ENCODE measurements at places on chromosomes 12 and 14. TPM values are rescaled to one million over a fixed set of nuclear protein-coding genes. Genes with fewer than 3 reads are reported as not detected.

The ENDOU gene
- not detected for total RNA-seq

The ARG2 gene
- 1.8 TPM for total RNA-seq

The KCNMB4 gene
- 0.20 TPM for total RNA-seq

The PRH2 gene
- total RNA-seq: not detected

The DIO2 gene
- total RNA-seq: 1.8 TPM

The SPATA7 gene
- total RNA-seq: 3.9 TPM

The DDX23 gene
- 84.0 TPM for total RNA-seq

The ZNF839 gene
- 6.6 TPM for total RNA-seq

The ADGRD1 gene
- total RNA-seq: 0.56 TPM

The NGB gene
- not detected for total RNA-seq

The OLR1 gene
- 0.67 TPM for total RNA-seq

The RASAL1 gene
- total RNA-seq: 0.27 TPM

The LRRIQ1 gene
- total RNA-seq: 1.0 TPM

The TSHR gene
- total RNA-seq: not detected

The ADAM21 gene
- 0.08 TPM for total RNA-seq

The OTOGL gene
- total RNA-seq: not detected

The TAS2R7 gene
- not detected for total RNA-seq

The ZNF384 gene
- 61.4 TPM for total RNA-seq

The GLI1 gene
- 4.5 TPM for total RNA-seq

The PLEKHG7 gene
- total RNA-seq: not detected

The BAG5 gene
- 24.7 TPM for total RNA-seq

The MORN3 gene
- 0.65 TPM for total RNA-seq

The TBK1 gene
- 24.6 TPM for total RNA-seq

The DMAC2L gene
- total RNA-seq: 10.9 TPM

The KRT6A gene
- total RNA-seq: 12.3 TPM

The LTBP2 gene
- total RNA-seq: 7.7 TPM

The LRTM2 gene
- total RNA-seq: 0.05 TPM

The ABCC9 gene
- total RNA-seq: 0.02 TPM

The RERGL gene
- not detected for total RNA-seq

The OASL gene
- total RNA-seq: 1.7 TPM

The ALX1 gene
- 4.4 TPM for total RNA-seq

The ANO2 gene
- total RNA-seq: 0.14 TPM

The HCAR2 gene
- 0.07 TPM for total RNA-seq

The MMP17 gene
- total RNA-seq: 11.8 TPM

The FAR2 gene
- not detected for total RNA-seq

The NXPH4 gene
- total RNA-seq: 6.8 TPM

The TC2N gene
- 0.76 TPM for total RNA-seq

The ACOT4 gene
- total RNA-seq: 1.6 TPM

The KITLG gene
- total RNA-seq: 21.9 TPM

The SYNDIG1L gene
- total RNA-seq: not detected

Measured in A549 treated with dexamethasone at 1 μM for 4 hours (cell line).